Stimulated activated CD4-positive, alpha-beta T cell treated with anti-CD3 and anti-CD28 coated beads, Interleukin-4, amount 100 ng/mL, for 48 hours (primary cell): ENCODE measurements at places on chromosomes 1 and 21.

DNA sequence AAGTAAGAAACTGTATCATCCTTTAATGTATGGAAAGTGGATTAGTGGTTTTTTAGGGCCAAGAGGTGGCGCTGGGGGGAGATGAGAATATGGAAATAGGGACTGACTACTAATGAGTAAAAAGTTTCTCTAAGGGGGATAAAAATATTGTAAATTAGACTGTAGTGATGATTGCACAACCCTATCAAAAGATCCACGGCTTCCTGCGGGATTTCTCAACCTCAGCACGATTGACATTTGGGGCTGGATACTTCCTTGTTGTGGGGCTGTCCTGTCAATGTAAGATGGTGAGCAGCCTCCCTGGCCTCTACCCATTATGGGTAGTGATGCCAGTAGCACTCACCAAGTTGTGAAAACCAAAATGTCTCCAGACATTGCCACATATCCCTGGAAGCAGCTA lies 36.0 kb upstream of the PRDM2 start:
- DNase-seq = no peak

- DNase-seq = no peak
These were observed 233.0 kb upstream of the NRIP1 start for GRCh38 chr21:15297824-15298223.

DNA sequence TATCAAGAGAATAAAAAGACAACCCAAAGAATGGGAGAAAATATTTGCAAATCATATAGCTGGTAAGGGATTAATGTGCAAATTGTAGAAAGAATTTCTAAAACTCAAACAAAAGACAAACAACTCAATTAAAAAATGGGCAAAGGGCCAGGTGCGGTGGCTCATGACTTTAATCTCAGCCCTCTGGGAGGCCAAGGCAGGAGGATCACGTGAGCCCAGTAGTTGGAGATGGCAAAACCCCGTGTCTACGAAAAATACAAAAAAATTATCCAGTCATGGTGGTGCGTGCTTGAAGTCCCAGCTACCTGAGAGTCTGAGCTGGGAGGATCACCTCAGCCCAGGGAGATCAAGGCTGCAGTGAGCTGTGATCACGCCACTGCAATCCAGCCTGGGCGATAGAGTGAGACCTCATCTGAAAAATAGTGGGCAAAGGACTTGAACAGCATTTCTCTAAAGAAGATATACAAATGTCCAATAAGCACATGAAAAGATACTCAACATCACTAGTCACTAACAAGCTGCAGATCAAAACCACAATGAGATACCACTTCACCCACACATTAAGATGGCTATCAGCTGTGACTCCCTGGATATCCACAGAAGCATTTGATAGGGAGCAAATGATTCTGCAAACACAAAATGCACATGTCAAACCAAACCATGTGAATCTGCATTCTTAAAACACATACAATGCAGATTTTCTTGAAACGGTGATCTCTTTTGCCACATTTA lies 20.9 kb downstream of the SLC30A1 start:
- no peak for DNase-seq

GRCh38 chr1:53414632-53415031 lies 44.6 kb upstream of the DMRTB1 start:
- no peak for DNase-seq

- no peak for DNase-seq
These were observed 116.8 kb downstream of the CASZ1 start for GRCh38 chr1:10679496-10680220.

- DNase-seq = no peak
These were observed 179.0 kb downstream of the SLC35F3 start for GRCh38 chr1:234083460-234083859.

DNA sequence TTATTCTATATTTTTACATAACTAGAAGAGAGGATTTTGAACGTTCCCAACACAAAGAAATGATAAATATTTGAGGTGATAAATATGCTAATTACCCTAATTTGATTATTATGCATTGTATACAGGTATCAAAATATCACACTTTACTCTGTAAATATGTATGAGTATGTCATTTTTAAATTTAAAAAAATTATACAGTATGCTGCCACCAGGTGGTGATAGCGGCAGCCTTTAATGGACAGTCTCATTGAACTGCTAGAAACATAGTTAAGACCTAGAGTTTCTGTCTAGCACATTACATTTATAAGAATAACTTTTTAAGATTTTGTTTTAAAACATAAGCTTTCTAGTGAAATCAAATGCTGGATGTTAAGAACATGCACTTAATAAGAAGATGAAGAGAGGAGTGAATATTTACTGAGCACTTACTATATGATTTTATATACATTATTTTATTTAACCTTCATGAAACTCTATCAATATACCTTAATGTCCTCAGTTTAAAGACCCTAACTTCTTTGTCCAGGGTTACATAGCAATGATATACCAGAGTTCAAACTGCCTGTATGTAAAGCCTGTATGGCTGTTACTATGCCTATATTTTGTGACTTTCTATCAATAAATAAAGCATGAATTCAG lies 207.1 kb downstream of the NUF2 start:
- no peak for DNase-seq

GRCh38 chr1:246567646-246568235 lies 1.5 kb downstream of the CNST start:
- no peak for DNase-seq

DNA sequence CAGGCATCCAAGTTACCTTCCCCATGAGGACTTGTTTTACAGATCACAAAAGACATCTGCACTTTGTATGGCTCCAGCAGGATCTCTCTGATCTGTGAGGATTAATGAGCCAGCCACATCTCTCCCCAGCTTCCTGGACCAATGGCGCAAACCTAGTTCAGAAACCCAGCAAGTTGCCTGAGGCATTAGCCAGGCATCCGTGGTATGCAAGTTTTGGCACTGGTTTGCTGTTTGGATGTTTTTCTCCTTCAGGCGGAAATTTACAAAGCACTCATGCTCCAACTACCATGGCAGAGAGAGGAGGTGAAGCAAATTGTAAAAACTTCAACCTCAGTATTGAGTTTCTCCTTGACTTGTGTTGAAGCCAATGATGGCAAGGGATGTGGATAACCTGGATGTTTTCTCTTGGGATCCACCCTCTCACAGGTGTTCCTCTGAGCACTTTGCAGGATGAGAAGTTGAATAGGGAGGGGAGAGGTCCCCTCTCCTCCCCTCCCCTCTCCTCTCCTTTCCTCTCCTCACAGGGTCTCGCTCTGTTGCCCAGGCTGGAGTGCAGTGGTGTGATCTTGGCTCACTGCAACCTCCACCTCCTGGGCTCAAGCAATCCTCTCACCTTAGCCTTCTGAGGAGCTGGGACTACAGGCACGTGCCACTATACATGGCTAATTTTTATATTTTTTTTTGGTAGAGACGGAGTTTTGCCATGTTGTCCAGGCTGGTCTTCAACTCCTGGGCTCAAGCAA lies 25.6 kb upstream of the ENO1 start:
- DNase-seq = no peak

GRCh38 chr21:25039461-25040380 lies 567.6 kb downstream of the MRPL39 start:
- no peak for DNase-seq

- DNase-seq = no peak
These were observed 31.1 kb downstream of the CASZ1 start for GRCh38 chr1:10765304-10765703.

DNA sequence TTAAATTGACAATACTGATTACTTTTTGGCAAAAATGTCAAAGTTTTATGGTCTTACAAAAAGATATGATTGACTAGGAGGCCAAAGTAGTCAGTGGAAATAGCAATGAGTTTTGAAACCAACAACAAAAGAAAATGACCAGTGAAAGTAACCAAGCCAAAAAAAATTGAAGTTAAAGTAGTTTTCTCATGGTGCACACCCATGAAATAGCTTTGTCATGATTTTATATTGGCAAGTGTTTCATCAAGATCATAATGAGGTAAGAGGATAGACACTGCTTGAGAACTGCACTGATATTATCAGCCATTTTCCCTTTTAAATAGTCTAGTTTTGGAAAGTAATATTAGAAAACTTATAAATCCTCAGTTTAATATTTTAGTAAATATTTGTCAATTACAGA lies 206.2 kb upstream of the ADAMTS5 start:
- no peak for DNase-seq

DNA sequence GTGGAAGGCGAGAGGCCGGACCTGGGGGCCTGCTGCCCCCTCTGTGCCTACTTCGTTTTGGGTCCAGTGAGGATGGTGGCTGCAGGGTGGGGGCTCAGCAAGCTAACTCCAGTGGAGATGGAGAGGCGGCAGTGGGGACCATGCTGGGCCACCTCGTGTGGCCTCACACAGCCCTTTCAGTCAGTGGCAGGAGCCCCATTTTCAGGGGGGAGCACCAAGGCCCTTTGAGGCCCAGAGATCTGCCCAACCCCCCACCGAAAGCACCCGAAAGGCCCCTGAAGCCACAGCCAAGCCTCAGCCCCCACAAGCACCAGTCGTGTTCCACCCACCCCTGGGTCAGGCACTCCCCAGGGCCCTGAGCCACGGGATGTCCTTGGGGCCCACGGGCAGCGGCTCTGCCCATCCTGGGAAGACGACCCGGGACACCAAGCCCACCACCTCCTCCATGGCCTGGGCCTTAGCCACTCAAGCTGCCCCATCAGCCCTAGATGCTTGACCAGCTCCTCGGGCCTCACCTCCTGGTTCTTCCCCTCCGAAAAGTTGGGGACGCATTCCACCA lies 345 bp downstream of the FTCD start:
- no peak for DNase-seq

DNA sequence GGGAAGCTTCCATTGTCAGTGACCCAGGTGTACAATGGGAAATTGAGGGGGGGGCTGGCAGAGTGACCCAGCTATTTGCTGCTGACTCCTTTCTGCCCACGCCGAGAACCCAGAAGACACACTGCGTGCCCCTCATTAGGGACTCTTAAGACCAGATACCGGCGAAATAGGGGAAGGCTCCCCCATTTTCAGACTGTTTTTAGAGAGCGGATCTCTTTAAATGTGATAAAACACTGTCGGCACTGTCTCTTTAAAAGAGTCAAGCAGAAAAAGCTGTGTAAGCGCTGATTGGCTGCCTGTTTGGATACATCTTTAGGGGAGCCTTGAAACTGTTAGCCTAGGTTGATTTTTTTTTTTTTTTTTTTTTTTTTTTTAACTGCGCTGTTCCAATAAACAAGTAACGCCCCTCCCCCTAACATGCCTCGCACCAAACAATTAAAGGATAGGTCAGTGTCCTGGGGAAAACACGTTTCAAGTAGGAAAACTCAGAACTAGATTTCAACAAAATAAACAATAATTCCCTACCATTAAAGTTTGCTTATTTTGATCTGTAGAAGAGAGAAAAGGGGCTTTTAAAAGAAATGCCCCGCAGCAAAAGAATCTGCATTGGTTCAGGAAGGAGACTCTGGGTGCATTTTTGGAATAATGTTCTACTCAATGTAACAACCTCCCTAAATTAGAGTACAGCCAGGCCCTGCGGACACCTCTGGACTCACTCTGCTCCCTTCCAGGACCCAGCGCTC lies 1.4 kb upstream of the SSBP3 start:
- DNase-seq = peak; percentile 40

DNA sequence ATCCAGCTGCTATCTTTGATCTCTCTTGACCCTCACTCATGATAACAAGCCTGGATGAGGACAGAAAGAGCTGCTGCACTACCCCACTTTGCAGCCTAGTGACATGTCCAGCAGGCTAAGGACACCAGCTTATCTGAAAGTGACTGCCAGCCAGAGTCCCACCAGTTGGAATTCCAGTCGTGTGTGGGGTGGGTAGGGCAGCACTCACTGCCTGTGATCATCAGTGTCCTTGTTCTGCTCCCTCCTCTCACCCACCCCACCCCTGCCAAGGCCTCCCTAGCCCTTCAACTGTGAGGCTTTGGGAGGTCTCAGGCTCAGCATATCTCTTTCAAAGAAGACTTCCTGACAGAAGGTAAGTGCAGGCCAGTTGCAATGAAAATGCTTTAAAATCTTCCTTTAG lies 15.5 kb upstream of the NMNAT2 start:
- no peak for DNase-seq

DNA sequence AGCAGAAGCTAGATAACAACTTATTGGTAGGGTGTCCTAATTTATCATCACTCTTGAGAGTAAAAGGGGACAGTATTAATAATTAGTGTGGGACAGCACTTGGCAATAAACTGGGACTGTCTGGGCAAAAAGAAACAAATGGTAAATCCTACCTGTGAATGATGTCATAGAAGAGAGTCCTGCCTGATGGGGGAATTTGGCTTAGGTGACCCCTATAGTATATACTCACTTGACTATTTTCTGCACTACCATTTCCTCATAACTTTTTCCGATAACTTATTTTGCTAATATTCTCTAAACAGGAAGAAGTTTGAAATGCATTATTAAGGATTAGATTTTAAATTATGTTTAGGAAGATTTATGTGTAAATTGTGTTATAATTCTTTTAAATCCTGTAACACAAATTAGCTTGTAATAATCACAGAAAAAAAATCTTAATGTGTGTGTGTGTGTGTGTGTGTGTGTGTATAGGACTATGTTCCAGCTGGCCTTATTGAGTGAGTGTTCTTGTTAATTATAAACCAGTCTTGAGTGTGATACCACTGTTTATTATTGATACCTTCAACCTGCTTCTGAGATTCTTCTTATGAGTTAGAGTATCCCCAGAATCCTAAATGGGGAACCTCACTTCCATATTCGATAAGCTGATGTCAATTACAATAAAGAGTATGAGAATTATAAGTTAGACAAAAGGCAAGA lies 144.2 kb upstream of the C1orf105 start:
- DNase-seq = no peak

GRCh38 chr1:15989776-15990175 lies 13.9 kb upstream of the ZBTB17 start:
- DNase-seq = no peak

- DNase-seq = no peak
These were observed 49.4 kb downstream of the H3-3A start for GRCh38 chr1:226111883-226112261.

- DNase-seq = no peak
These were observed 48.0 kb downstream of the NID1 start for GRCh38 chr1:236016782-236017400.

DNA sequence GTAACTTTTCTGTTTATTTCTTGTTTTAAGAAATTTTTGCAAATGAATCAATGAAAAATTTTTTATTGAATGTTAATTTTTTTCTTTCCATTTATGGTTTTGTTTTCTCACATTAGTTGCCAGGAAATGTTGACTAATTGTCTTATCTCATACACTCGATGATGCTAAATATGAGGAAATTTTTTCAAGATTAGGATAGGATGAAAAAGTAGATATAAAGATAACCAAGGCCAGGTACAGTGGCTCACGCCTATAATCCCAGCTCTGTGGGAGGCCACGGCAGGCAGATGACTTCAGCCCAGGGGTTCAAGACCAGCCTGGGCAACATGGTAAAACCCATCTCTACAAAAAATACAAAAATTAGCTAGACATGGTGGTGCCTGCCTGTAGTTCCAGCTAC lies 12.6 kb downstream of the LAX1 start:
- no peak for DNase-seq

- DNase-seq = peak; percentile 76
These were observed 2.1 kb upstream of the PFKL start for GRCh38 chr21:44297525-44298290.
